Right forelimb (tissue), 1 donor: ENCODE measurements at places on chromosomes 13 and 19.
A peak's percentile ranks its signal among the peaks of the same experiment; 100 is the strongest.

- no peak for DNase-seq
Observed at GRCh38 chr13:26343816-26344215, 89.9 kb downstream of the CDK8 start.

DNA sequence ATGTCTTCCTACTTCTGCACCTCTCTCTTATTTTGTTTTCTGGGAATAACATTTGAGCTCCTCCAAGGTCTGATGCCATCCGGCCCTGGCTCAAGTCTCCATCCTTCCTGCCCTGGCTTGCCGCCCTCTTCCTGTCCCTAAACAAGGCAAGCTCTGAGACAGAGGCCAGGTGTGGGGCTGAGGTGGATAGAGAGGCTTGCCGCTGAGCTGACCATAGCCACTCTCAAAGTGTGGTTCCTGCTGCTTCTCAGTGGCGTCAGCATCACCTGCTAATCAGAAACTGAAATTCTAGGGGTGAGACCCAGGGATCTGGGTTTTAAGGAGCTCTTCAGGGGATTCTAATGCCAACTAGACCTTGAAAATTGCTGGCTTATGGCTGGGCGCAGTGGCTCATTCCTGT lies 6.0 kb upstream of the TPRX2 start:
- DNase-seq, result no peak

- DNase-seq, result no peak
Observed at GRCh38 chr19:42207767-42208271, 9.7 kb downstream of the DEDD2 start.

GRCh38 chr13:86052141-86052540 lies 252.9 kb upstream of the SLITRK6 start:
- no peak for DNase-seq

- DNase-seq, result no peak
Observed at GRCh38 chr19:40550951-40551350, 25.7 kb upstream of the SHKBP1 start.

GRCh38 chr19:23810496-23810895 lies 51.8 kb upstream of the ZNF681 start:
- DNase-seq, result no peak

DNA sequence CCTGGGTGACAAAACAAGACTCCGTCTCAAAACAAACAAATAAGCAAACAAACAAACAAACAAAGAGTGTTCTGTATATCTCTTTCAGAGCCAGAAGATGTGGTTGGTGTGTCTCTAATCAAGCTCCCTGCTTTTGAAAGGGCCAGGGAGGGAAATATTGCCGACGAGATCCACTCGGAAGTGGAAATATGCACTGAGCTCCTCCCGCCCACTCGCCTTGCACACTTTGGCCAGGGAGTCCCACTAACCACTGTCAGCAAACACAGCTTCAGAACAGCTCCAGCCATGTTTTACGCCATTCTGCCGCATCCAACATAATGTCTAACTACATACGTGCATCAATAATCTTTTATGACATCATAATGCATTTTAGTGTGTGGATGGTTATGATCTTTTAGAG lies 155.5 kb upstream of the VSTM2B start:
- no peak for DNase-seq

- DNase-seq, result no peak
Observed at GRCh38 chr13:101152184-101152583, 264.1 kb downstream of the NALCN start.

DNA sequence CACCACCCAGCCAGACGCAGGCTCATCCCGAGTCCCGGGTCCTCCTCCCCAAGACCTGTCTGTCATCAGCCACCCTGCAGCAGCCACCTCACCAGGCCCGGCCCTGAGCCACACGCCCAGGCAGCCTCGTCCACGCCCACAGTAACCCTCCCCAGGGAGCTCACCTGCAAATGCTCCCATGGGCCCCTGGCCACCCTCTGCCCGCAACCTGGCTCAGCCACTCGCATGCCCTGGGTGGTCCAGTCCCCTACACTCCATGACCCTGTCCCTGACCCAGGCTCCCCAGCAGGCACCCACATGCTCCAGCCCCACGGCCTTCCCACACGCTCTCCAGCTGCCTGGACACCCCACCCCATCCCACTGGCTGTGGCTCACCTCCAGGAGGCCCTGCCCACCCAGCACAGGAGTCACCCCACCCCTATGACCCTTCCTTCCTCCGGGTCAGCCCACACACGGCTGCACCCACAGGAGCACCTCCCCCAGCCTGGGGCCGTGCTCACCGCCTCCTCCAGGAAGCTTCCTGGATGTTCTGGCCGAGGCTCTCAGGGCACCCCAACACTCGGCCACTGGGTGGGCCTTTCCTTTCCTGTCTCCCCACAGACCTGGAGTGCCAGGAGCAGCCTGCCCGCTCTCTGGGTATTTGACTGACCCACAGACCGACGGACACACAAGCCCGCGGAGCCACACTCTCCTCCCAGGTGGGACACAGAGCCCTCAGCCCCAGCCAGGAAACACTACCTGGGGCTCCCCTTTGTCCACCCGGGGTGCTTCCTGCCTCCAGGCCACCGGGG lies 3.6 kb downstream of the TMEM259 start:
- no peak for DNase-seq

DNA sequence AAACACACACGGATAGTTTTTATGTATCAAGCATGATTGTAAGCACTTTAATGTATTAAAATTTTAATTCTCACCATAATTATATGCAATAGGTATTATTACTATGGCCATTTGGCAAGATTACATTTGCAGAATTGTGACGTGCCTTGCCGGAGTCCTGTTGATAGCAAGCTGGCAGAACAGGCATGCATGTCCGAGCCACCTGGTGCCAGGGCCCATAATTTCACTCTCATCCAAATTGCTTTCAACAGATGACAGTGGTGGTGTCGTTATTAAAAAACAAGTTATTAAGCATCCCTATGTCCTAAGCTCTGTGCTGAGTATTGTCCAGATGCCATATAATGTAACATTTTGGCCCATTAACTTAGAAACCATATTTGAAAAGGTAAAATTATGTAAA lies 374.3 kb downstream of the FOXO1 start:
- DNase-seq, result no peak

DNA sequence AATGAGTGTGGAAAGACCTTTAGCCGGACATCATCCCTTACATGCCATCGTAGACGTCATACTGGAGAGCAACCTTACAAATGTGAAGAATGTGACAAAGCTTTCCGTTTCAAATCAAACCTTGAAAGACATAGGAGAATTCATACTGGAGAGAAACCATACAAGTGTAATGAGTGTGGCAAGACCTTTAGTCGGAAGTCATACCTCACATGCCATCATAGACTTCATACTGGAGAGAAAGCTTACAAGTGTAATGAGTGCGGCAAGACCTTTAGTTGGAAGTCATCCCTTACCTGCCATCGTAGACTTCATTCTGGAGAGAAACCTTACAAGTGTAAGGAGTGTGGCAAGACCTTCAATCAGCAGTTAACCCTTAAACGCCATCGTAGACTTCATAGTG lies 11.7 kb upstream of the ZNF813 start:
- no peak for DNase-seq

DNA sequence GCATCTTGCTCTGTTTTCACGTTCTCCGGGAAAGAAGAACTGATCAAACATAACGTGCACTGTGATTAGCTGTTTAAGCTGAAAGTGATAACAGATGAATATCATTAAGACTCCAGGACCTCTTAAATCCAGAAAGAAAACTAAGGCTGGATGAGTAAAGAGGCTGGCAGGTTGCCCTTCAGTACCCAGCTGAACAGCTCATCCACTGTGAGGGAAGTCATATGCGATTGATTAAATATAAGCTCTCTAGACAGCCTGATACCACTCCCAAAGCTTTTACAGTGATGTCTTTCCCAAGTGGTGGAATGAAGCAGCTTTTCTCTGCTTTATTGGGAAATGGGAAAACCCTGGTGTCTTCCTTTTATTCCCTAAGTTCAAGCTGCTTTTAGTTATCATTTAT lies 116.9 kb downstream of the EFNB2 start:
- DNase-seq, result no peak

DNA sequence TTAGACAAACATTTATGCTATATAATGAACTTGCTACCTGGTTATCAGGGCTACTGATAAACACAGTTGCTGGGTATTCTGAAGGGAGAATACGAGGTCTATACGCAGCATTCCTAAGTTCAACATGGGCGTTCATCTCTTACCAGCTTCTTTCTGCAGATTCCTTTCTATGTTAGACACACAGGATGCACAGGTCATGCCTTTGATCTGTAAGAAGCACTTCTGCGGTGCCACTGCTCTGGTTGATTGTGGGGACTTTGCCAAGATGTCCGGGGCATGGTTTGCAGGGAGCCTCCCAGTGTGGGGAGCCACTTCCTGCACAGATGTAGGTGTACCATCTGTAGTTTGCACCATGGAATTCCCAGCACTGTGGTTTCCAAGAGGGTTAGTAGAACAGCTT lies 40.9 kb downstream of the ATP7B start:
- no peak for DNase-seq

GRCh38 chr19:397321-397720 lies 11.6 kb downstream of the C2CD4C start:
- DNase-seq, result no peak

DNA sequence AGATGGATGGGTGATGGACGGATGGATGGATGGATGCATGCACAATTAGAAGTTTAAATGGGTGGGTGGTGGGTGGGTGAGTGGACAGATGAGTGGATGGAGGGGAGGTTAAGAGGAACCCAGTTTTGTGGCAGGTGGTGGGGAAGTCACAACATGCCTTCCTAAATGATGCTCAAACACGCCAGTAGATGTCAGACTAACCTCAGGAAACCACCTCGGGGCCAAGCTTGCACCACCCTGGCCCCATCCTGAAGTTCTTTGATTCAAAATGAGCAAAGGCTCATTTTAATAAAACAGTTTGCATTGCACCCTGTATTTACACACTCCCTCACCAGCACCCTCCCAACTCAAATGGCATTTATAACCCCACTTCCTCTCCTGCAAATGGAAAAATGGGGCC lies 91.4 kb upstream of the CACNA1A start:
- peak; percentile 64 for DNase-seq

- DNase-seq, result no peak
Observed at GRCh38 chr19:49846408-49846807, 4.6 kb upstream of the PTOV1 start.

DNA sequence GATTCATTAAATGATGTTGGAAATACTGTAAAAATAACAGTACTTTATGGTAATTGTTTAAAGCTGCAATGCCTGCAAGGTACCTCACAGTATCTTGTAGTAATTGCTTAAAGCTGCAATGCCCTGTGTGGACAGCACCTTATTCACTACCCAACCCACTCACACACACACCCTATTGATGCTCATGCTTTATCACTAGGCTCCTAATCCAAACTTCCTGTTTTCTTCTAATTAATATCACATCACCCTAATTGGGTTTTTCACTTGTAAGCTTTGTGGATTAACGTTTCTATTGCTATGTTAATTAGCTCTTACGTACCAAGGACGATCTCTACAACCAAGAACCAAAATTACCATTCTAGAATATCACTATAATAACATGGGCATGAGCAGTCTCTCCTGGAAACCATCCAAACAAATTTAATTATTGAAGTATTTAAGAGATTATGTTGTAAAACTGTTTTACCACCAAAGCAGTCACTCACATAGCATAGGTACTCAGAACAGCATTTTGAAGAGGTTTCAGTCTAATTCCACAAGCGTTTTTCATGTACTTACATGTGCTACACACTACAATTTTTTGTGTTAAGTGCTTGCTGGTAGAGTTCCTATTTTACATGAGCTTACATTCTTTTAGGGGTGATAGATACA lies 303.8 kb downstream of the PCDH9 start:
- no peak for DNase-seq

- DNase-seq, result no peak
Observed at GRCh38 chr19:51158474-51159129, 16.5 kb downstream of the SIGLEC7 start.

- no peak for DNase-seq
Observed at GRCh38 chr19:39362682-39363657, 20.7 kb downstream of the SAMD4B start.

DNA sequence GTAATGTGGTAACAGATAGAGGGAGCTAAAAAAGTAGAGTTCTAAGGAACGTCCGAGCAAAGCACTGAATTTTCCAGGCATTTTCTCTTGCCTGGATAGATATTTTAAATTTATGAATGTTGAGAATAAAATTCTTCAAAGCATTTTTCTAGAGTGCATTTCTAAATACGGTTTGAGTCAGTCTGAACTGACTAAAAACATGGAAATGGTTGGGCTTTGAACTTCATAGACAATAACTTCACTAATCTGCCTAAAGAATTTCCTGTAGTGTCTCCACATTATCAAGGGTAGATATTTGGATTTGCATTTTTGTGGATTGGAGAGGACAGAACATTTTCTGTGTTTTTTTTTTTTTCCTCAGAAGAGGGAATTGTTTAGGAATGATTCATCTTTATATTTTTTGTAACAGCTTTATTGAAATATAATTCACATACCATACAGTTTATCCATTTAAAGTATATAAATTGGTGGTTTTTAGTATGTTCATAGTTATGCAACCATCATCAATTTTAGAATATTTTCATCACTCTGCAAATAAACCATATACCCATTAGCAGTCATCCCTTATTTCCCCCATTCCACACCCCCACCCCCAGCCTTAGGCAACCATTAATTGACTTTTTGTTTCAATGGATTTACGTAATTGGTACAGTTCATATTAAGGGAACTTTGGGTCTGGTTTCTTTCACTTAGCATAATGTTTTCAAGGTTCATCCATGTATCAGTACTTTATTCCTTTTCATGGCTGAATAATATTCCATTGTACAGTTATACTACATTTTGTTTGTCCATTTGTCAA lies 20.7 kb downstream of the GARRE1 start:
- DNase-seq, result no peak

- DNase-seq, result no peak
Observed at GRCh38 chr13:99126821-99127220, 73.8 kb upstream of the UBAC2 start.

DNA sequence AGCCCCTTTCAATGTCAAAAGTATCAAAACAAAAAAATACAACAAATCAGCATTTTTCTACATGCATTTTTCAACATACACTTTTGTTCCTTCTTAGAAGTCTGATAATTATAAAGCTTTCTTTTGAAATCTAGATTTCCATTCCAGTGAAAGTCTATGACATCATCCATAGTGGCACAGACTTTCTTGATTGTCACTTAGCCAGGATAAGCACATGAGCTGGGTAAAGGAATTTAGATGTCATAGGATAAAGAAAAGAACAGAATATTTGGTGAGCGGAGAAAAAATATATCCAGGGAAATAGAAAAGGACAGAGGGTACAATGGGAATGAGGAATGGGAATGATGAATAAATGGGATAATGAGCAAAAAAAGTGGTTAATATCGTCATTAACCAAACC lies 15.1 kb upstream of the TRPC4 start:
- DNase-seq, result no peak
